ENCODE measurements at places on chromosomes 1 and 21. TPM values are rescaled to one million over a fixed set of nuclear protein-coding genes. Genes with fewer than 3 reads are reported as not detected.

The TRAPPC3 gene
- 65.0 TPM for total RNA-seq

The AMPD1 gene
- not detected for total RNA-seq

The OR2L2 gene
- not detected for total RNA-seq

The FAM110D gene
- 0.68 TPM for total RNA-seq

The SPRR3 gene
- total RNA-seq: 10,043 TPM

The NBPF4 gene
- 0.08 TPM for total RNA-seq

The GALE gene
- total RNA-seq: 61.6 TPM

The ASTN1 gene
- total RNA-seq: not detected

The MPL gene
- total RNA-seq: 0.48 TPM

The LCE3E gene
- 4.3 TPM for total RNA-seq

The FYB2 gene
- 0.36 TPM for total RNA-seq

The LAPTM5 gene
- total RNA-seq: 9.1 TPM

The DAB1 gene
- total RNA-seq: 0.04 TPM

The EFNA3 gene
- 20.6 TPM for total RNA-seq

The RXRG gene
- 0.24 TPM for total RNA-seq

The SLAMF8 gene
- 0.80 TPM for total RNA-seq

The PRKACB gene
- total RNA-seq: 13.4 TPM

The MAB21L3 gene
- total RNA-seq: 6.7 TPM

The SIK1 gene
- total RNA-seq: 16.5 TPM

The B3GALT2 gene
- total RNA-seq: 0.04 TPM

The KISS1 gene
- not detected for total RNA-seq

The LORICRIN gene
- total RNA-seq: not detected

The HMCN1 gene
- 1.9 TPM for total RNA-seq

The SPRR1A gene
- total RNA-seq: 1,843 TPM

The LPAR3 gene
- total RNA-seq: 20.6 TPM

All from esophagus mucosa (tissue), 1 donor.